Mesothelial cell of epicardium (in vitro differentiated cells): ENCODE measurements at places on chromosomes 5 and 9.

DNA sequence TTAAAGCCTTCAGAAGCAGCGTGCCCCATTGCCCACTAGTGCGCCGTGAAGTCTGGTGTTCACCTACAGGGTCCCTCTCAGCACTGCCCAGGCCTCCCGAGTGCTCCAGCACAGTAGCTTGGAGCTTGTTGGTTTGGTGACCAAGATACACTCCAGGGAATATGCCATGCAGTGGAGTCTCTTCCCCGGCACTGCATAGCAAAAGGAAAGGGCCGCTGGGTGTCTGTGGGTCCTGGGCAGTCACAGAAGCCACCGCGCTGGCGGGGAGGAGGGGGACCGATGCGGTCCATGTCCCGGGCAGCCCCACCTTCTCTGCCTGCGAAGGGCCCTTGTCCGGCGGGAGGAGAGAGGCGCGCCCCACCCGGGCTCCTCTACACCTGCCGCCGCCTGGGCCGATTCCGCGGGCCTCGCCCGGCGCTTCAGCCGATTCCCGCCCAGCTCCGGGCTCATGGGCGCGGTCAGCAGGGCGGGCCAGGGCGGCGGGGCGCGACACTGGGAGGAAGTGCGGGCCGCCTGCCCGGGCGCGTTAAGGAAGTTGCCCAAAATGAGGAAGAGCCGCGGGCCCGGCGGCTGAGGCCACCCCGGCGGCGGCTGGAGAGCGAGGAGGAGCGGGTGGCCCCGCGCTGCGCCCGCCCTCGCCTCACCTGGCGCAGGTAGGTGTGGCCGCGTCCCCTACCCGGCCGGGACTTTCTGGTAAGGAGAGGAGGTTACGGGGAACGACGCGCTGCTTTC is at the start of gene SYK:
Gene SYK (plus strand): TSS at position 579 of the 732 bp plus-strand sequence. CDS start 42,080 bp downstream, outside the sequence.
- no peak for DNase-seq

- DNase-seq, result no peak
Measured at GRCh38 chr9:113564498-113565237, 101.1 kb downstream of the RGS3 start.

GRCh38 chr5:12141496-12141895 is 237.2 kb upstream of the CTNND2 start:
- no peak for DNase-seq

DNA sequence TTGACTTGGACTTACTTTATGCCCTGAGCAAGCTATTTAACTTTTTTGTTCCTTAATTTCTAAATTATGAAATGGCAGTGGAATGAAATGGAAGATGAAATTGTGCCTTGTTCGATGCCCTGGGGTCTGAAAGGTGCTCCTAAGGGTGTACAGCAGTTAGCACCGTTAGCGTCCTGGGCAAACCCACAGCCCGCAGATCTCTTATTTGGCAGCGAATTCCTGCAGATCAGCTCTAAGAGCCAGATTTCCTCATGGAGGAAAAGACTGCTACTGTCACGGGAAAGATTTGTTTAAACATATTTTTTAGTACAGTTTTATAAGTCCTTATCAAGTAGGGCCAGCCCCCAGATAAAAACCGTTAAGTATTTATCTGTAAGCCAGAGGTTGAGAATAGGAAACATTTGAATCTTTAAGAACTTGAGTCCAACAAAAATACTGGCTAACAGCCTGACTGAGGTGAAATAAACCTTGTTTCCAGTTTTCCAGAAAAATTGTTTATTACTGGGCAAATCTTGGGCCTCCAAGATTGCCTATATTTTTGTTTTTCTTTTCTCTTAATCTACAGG is 216.5 kb upstream of the DMRT1 start:
- no peak for DNase-seq

GRCh38 chr5:31487506-31487905 is 44.4 kb downstream of the DROSHA start:
- DNase-seq, result no peak

- DNase-seq, result no peak
Measured at GRCh38 chr5:52603778-52604554, 183.8 kb upstream of the ITGA1 start.

DNA sequence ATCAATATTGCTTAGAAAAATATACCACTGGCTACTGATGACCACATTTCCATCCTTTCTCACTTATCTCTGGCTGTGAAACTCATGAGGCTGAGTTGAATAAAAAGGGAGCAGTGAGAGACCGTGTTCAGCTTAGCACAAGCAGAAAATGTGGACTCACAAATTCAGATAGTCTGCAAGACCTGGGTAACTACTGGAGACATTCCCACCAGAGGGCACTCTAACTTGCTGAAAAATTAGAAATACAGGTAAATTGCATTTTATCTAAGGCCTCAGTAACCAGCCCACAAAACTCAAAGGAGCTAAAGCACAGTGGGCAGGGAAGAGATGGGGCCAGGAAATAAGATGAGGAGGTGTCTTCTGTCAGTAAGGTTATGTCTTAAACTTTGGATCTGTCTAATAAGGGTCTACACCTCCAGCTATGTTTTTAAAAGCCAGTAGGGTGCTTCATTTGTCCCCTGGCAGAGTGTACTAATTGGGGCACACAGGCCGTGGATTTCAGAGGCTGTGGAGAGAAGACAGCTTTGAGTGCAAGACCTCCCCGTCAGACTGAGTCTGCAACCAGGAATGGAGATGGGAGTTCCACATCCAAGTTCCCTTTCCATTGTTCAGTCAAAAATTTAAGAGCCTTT is 8.7 kb upstream of the NDUFB6 start:
- DNase-seq, result no peak

DNA sequence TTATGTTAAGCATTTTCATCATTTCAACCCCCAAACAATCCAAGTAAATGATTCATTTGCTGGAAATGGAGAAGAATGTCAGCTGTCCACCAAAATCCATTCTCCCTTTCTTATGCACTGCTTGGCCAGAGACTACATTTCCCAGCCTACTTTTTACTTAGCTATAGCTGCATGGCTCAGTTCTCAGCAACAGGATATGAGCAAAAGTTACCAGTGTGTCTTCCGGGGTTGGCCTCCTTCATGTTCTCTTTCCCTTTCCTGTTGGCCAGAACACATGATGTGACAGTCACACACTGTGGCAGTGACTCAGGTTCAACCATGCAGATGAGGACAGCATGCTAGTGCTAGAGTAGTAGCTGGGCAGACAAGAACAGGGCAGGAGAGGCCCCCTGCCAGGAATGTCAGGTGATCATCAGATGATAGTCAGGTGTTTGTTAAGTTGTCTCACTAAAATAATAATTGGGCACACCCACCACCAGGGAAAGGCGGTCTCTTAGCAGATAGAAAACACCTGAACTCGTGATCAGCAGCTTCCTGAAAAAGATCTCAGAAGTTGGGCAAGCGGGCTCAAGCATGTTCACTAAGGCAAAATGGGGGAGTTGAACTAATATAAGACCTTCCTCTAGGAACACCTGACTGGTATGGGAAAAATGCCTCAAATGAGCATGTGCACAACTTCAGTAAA is 12.2 kb downstream of the GPR150 start:
- DNase-seq, result no peak

DNA sequence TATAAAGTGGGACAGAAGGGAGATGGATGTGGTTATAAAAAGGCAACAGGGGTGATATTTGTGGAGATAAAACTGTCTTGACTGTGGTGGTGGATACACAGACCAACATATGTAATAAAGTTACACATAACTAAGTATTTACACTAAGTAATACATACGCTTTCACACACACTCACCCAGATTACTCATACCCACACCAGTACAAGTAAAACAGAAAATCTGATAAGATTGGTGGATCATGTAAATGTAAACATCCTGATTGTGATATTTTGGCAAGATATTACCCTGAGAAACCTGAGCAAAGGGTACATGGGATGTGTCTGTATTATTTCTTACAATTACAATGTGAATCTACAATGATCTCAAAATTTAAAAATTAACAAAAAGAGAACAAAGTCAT is 53.3 kb upstream of the SLIT3 start:
- no peak for DNase-seq

DNA sequence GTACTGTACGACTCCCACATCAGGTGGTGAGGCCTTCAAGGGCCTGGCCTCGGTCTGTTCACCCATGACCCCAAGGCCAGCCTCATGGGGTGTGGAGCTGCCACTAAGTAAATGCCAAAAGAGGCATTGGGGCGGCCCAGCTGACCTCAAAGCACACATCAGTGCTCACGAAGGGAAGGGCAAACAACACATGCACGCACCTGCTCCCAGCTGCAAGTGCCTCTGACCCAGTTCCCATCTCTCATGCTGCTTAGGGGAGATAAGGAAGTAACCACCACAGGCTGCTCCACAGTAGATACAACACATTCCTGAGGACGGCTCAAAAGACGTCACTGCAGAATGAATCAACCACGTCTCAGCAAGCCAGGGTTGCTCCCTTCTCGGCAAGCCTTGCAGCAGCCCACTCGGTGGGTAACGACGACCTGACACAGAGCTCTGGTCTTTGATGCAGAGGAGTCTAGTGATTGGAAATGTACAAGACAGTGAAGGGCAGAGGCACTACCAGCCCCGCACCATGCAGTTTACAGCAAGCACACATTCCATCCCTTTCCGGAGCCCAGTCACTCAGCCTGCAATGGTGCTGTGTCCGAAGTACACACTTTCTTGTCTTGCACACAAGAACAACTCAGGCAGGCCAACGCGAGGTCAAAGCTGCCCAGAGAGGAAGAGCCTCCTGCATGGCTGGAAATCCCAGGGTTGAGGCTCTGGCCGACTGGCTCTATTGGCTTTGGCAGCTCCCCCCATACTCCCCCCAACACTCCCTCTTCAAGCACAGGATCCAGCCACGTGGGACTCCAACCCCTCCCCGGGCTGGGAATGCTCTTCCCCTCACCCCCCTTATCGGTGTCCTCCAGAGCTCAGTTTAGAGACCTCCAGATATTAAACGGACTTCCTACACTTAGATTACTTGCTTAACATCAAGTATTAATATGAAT is 31.8 kb downstream of the FABP6 start:
- DNase-seq, result peak; percentile 46

GRCh38 chr9:101931756-101932155 is 193.3 kb upstream of the GRIN3A start:
- DNase-seq, result no peak
